ENCODE measurements at places on chromosomes 4 and X.

DNA sequence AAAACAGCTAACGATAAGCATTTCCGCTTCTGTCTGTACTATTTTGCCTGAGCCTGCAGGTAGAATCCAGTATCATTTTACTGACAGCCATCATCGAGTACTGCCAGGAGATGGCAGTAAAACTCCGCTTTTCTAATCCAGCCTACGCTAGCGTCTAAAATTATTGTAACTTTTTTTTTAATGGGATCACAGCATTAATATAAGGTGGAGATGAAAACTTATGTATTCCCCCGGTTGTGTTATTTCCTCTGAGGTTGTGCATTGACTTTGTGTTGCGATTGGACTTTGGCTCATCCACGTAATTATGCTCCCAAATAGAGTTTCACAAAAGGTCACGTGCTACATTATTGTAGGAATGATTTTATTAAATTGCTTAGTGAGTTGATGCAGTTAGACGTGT is 248.1 kb downstream of the C4orf33 start:
- DNase-seq, result peak; percentile 56

DNA sequence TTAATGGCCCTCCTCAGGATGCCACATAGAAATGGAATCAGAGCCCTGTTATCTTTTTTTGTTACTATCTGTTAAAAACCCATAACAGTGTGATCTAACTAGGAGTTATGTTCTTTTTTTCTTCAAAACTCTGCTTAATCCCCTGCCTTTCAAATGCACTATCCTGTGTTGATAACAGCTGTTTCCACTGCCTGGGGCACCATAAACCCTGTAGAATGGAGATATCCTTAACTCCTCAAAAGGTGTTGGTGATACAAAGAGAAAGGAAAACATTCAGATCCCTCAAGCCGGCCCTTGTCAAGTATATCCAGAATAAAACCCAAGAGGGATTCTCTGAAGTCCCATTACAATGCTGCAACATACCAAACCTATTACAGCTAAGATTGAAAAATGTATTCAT is 108.6 kb downstream of the ACTRT1 start:
- DNase-seq, result no peak

DNA sequence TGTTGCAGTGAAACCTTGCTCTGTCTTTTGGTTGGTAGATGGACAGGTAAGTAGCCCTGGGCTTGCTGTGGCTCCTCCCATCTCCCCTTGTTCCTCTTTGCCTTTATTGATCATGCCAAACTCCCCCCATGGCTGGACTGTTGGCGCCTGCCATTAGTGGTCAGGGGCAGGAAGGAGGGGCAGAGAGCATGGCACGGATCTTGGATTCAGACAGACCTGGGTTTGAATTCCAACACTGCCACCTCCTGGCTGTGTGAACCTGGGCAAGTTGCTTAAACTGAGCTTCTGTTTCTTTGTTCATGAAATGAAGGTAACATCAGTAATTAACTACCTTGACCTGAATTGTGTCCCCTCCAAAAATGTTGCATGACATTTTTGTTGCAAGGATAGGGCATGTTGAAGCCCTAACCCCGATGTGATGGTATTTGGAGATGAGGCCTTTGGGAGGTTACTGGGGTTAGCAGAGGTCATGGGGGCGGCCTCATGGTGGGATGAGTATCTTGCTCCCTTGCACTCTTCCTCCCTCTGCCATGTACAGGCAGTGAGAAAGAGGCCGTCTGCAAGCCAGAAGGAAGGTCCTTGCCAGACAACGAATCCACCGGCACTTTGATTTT is 6.0 kb downstream of the SLC2A9 start:
- DNase-seq, result peak; percentile 66

GRCh38 chr4:123930996-123931395 is 534.4 kb downstream of the SPRY1 start:
- no peak for DNase-seq

GRCh38 chr4:84967243-84967690 is 777 bp upstream of the WDFY3 start:
- no peak for DNase-seq

- DNase-seq, result no peak
These were observed 64.2 kb downstream of the SPINK2 start for GRCh38 chr4:56757261-56757746.

DNA sequence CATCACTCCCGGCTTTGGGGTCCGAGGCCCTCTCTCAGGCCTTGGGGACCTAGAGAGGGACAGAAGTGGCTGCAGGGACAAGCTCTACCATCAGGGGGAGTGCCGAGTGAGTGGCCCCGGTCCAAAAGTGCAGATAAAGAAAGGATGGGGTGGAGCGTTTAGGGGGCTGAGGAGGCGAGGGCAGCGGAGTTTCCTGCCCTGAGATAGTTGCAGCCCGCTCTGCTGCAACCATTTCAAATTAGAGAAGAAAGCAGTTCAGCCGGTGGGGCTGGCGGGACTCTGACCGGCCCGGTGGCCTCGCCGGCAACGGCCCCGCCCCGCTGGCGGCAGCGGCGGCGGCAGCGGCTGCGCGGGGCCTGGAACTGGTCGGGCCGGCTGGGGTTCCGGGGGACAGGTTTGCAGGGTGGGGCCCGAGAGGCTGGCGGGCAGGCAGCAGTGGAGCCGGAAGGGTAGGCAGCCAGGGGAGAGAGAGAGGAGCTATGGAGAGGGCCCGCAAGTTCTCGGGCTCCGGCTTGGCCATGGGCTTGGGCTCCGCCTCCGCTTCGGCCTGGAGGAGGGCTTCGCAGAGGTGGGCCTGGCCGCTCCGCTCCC is 7.6 kb downstream of the DLG3 start:
- DNase-seq, result peak; percentile 74

GRCh38 chr4:130738233-130738632 is 1642.3 kb downstream of the C4orf33 start:
- no peak for DNase-seq

- peak; percentile 11 for DNase-seq
These were observed 264.6 kb downstream of the SPRY1 start for GRCh38 chr4:123661080-123661737.

DNA sequence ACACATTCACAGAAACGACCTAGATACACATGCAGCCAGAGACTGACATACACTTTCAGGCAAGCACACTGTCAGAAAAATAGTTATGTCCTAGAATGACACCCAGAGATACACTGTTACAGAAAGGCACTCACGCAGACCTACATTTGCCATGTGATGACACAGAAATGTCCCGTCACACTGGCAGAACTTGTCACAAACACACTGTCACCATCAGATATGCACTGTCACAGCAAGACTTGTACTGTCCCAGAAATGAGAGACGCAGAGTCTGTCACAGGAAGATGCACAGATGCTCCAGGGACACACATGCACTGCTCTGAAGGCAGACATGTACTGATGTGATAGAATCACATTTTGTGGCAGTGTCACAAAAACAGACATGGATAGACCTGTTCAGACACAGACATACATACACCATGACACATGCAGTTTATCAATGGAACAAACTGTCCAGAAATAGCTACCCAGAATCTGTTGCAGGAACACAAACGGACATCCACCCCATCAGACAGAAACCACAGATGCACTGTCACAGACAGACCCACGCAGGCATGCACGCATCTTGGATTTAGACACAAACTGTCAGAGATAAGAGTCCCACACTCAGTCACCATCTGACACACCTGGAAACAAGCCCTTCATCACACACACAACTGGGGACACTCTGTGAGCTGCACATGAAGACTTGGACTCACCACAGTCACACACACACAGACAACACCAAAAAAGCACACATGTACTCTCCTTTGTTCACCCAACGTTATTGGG is 1.3 kb upstream of the PIM2 start:
- DNase-seq, result peak; percentile 57

GRCh38 chr4:10917566-10917965 is 233.0 kb upstream of the CLNK start:
- DNase-seq, result no peak

DNA sequence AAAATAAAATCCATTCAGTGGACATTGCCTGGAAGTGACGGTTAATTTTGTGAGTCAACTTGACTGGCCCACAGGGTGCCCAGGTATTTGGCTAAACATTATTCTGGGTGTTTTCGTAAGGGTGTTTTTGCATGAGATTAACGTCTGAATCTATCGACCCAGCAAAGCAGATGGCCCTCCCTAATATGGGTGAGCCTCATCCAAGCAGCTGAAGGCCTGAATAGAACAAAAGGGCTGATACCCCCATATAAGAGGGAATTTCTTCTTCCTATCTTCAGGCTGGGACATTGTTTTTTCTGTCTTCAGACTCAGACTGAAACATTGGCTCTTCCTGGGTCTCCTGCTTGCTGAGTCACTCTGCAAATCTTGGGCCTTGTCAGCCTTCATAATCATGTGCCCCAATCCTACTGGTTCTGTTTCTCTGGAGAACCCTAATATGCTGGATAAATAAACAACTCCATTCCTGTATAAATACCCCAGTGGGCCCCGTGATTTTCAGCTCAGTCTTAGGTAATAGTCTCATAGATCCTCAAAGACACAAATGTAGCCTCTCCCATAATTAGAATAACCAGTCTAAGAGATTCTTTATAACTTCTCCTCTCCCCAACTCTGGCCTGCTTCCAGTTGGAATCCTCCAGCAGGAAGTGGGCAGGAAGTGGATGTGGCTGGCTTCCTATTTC is 33.1 kb upstream of the DDX3X start:
- DNase-seq, result peak; percentile 45

- peak; percentile 2 for DNase-seq
These were observed 148.9 kb downstream of the ADAM29 start for GRCh38 chr4:175066923-175067627.

DNA sequence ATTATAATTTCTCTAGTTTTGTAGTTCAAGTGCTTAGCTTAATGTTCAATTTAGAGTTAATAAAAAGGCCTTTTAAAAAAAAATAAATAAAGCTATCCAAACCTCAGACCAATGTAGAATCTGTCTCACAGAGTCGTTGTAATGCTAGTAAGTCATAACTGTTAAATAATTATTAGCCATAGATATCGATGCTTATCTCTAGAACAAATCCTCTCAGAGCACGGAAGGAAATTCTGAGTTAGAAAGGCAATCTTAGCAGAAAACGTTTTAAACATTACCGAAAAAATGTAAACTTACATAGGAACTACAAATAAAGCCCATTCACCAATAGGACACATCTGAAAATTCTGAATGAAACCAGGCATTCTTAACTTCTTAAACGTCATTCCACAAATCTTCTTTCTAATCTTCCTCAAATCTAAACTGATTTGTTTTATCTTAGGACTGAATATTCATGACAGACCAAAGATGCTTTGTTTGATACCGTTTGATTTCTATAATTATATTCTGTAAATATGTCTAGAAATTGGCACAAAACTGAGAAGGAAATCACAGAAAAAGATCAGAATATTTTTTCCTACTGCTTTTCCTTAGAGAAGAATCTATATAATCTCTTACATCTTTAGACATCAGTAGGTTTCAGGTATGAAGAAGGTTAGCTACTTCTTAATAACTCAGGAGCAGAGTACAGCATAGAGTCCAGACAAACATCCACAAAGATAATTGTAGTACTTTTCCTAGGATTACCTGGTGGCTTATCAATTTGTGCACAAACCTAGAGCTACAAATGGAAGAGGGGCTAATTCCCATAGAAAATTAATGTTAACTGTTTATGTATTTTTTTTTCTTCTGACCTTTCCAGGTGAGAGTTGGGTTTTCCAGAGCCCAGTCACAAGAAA is 140.7 kb downstream of the BTC start:
- no peak for DNase-seq

DNA sequence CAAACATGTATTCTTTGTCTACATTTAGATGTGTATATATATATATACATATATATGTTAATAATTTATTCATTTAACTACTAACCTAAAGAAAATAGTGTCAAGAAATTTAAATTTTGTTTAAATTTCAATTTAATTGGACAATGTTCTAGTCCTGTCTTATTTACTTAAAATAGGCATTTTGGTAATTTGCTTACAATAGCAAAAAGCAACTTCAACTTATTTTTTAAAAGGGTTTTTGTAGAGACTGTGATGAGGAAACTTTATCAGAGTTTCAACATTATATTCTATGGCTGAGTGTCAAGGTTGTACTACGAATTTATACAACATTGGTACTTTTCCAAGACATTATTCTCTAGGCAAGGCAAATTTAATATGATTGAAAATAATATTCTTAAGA is 212.0 kb upstream of the ARSJ start:
- no peak for DNase-seq

- DNase-seq, result no peak
These were observed 323.5 kb downstream of the PTTG2 start for GRCh38 chr4:38283724-38284123.

- DNase-seq, result no peak
These were observed 20.7 kb downstream of the PRKG2 start for GRCh38 chr4:81194286-81194685.

- DNase-seq, result no peak
These were observed 9.5 kb downstream of the IDS start for GRCh38 chrX:149495573-149496071.

- DNase-seq, result no peak
These were observed 43.1 kb upstream of the BCOR start for GRCh38 chrX:40140706-40141499.

GRCh38 chrX:118182025-118182424 is 65.4 kb upstream of the KLHL13 start:
- no peak for DNase-seq

DNA sequence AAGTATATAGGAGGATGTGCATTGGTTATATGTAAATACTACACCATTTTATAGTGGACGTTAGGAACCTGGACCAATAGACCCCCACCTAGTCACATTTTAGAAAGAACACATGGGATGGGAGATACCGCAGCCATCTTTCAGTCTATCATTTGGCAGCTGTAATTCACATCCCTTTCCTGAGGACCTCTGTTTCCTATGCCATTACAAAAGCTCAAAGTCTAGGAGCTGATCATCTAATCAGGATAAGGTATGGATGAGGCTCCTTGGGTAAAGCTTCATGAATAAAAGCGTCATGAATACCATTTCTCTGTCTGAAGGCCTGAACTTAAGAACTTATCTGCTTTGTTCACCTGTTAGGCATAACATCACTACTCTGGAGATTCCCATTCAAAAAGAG is 31.1 kb downstream of the OCIAD1 start:
- no peak for DNase-seq

- peak; percentile 67 for DNase-seq
These were observed 12.5 kb downstream of the ZBTB33 start for GRCh38 chrX:120262859-120263708.

- no peak for DNase-seq
These were observed 1198.9 kb upstream of the PCDH7 start for GRCh38 chr4:29521281-29521680.

GRCh38 chr4:145842224-145842887 is 96.3 kb downstream of the ZNF827 start:
- no peak for DNase-seq

DNA sequence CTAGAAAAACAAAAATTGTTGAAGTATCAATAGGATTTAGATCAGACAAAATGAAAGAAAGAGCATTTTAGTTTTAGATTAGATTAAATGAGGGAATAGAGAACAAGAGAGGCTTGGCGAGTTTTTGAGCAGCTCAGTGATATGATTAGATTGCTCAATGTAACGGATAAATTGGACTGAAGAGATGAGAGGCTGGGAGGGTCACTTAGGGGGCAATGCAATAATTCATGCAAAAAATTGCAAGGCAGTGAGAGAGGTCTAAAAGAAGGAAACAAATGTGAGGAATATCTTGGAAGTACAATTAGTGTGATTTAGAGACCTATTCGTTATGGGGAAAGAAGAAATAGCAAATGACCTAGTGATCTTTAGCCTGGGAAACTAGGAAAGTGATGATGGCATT is 50.3 kb upstream of the BMP3 start:
- no peak for DNase-seq

GRCh38 chr4:7867701-7868435 is 71.8 kb downstream of the AFAP1 start:
- no peak for DNase-seq

- no peak for DNase-seq
These were observed 22.0 kb downstream of the SORCS2 start for GRCh38 chr4:7214359-7214758.

Measured in KBM-7 (cell line).